T-cell (primary cell): ENCODE measurements at places on chromosomes 12 and 14.
A peak's percentile ranks its signal among the peaks of the same experiment; 100 is the strongest.

DNA sequence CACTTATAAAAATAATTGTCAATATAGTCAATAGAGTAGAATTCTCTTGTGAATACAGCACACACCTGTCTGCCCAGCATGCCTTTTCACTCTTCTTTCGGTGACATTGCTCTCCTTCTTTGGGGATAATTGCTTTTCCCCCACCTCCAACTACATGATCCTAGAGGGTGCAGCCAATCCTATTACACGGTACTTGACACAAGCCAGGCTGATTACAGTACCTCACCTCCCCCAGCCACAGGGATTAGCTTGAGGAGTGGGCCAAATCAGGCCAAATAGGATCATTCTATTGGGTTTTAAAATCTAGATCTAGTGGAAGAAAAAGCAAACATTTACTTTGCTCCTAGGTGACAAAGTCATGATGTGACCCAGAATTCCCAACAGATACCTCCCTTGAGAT, 16.8 kb upstream of the NFYB start:
- DNase-seq, result no peak

GRCh38 chr14:39276005-39276404, 42.3 kb downstream of the MIA2 start:
- no peak for DNase-seq

- DNase-seq, result no peak
Measured at GRCh38 chr14:59633486-59633885, 56.9 kb upstream of the CCDC175 start.

DNA sequence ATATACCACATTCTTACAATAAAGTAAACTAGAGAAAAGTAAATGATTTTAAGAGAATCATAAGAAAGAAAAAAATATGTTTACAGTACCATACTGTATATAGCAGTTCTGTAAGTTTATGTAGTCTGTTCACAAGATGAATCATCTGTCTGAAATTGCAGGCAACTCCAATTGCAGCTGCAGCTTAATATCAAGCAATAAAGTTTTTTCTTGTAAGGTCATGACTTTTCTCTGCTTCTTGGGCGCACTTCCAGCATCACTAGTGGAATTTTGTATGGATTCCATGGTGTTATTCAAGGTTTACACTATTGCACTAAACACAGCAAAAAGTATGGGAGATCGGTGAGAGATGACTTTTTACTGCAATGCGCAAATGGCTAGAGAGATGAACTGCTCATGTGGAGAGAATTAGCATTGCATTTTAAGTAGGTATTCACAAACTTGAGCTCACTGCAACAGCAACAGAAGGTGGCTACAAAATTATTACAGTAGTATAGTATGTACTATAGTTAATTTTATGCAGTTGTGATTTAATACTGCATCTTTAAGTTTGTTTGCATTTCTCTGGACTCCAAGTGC, 445.4 kb upstream of the OR4E1 start:
- no peak for DNase-seq

GRCh38 chr12:26360062-26360461, 164.7 kb downstream of the SSPN start:
- DNase-seq, result no peak

DNA sequence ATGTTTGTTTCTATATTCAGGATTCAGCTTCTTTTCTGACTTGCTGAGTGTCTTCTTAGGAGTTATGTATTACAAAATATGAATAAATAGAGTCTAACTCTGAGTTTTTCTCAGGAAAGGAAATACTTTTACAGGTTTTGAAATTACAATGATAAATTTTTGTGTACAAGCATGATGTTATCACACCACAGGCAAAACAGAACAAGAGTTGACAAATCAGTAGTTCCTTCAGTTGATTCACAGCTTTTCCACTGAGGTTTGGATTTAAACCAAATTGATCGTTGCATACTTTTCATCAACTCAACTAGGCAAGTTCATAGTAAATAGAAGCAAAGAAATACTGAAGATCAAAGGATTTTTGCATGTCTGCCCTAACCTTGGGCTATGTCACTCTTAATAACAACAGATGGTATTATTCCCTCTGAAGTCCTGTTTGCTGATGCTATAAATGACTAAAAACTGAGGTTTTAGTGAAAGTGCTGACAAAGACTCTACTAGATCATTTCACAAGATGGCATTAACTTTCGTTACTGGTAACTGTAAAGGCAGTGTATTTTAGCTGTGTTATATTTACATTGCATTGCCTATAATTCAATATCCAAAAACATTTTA, 520.2 kb downstream of the FLRT2 start:
- no peak for DNase-seq

DNA sequence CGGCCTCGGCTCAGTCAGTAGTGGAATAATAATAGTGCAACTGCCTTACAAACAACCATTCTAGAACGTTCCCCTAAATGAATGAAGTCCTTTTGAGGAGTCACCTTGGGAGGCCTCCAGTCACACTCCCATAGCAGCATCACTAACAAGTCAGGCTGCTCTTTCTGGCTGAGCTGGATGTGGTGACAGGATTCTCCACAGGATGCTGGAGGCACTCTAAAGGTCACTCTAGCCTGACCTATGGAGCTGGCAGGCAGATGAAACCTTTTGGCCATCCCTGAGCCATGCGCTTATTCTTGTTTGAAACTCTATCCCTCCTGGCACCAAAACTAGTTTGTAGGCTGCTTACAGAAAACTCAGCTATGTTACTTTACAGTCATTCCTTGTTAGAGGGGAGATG, 17.9 kb upstream of the TFCP2 start:
- DNase-seq, result no peak

- DNase-seq, result no peak
Measured at GRCh38 chr12:40382217-40382616, 157.4 kb downstream of the LRRK2 start.

- no peak for DNase-seq
Measured at GRCh38 chr14:100281286-100282082, 24.8 kb downstream of the SLC25A29 start.

- no peak for DNase-seq
Measured at GRCh38 chr14:77018785-77019184, 9.7 kb downstream of the IRF2BPL start.

GRCh38 chr12:53660041-53660440, 15.8 kb downstream of the ATP5MC2 start:
- DNase-seq, result no peak

DNA sequence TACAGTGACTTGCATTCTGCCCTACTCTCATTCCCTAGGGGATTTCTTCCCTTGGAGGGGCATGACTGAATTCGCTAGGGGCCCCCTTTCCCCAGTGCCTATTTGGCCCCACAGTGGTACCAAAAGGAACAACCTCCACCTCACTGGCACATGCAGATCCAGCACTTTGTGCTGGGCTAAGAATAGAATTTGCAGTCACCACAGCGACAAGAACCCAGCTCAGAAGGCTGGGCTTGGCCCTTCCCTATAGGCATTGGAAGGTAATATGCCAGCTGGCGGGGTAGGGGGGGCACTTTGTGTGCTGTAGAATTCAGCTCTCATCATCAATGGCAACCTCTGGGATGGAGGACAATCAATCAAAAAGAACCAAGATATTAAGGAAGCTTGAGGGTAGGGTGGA, 13.9 kb downstream of the BAZ2A start:
- DNase-seq, result no peak

- DNase-seq, result no peak
Measured at GRCh38 chr14:64095620-64096019, 198.6 kb downstream of the ESR2 start.

DNA sequence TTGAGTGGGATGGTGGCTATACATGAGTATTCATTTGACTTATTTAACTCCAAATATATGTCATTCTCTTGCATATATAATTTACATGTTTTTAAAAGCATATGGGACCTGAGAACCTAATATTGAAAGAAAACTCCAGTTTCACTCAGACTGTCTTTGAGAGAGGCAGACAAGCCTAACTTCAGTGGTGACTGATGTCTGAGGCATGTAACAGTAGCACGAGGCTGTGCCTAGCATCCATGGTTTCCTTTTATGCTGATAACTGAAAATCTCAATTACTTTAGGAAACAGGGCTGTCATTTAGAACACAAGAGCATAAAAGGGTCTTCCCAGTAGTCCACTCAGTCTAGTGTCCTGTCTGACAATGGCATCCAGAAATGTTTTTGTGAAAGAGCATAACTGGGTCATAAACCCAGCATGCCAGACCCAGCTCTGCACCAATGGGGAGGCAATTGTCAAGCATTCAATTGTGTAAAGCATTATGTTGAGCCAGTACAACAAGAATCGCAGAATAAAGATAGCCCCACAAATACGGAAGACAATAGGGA, 24.3 kb downstream of the MAPK1IP1L start:
- DNase-seq, result no peak

DNA sequence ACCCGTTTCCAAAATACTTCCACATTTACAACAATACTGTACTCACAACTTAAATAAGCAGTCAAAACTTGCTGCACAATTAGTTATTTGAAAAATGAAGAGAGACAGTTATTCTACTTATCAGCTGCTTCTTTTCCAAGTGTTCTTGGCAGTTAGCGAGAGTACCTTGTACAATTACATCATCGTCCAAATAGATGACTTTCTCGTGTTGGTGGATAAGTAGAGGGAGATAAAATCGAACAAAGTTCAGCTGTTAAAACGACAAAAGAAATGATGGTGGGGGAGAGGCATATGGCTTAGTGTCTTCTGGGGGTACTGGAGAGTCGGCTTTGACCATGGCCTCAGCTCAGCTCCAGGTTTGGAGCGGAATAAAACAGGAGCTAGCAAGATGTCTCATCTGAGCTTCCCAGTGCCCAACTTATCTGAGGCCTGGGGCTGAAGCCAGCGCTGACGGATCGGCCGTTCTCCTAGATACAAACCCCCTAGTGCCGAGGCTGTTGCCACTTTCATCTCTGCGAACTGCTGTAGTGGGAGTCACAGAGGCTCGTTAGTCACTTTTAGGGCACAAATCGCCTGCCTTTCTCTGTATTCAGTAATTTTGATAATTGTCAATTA, 31.7 kb downstream of the TDG start:
- no peak for DNase-seq

GRCh38 chr14:100962494-100962893, 59.0 kb upstream of the RTL1 start:
- DNase-seq, result no peak

- no peak for DNase-seq
Measured at GRCh38 chr14:25017562-25017961, 32.4 kb downstream of the STXBP6 start.

GRCh38 chr14:55588259-55588699, 8.3 kb downstream of the KTN1 start:
- DNase-seq, result no peak

DNA sequence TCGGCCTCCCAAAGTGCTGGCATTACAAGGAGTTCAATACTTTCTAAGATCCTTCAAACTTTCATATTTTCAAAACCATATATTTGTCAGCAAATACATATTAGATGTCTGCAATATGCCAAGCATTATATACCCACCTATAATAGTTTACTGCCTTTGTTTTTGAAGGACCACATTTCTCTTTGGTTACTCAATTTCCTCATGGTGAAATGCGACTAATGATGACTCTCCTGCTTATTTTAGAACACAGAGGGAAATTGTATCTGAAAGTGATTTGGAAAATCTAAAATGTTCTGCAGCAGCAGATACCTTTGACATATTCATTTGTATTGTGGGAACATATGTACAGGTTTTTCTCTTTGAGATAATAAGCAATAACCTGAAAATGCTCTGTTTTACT, 2.7 kb upstream of the CNTN1 start:
- no peak for DNase-seq

- DNase-seq, result no peak
Measured at GRCh38 chr12:74725154-74725553, 187.5 kb downstream of the ATXN7L3B start.

GRCh38 chr14:32318087-32318795, 10.9 kb upstream of the AKAP6 start:
- no peak for DNase-seq

GRCh38 chr14:28116716-28117115, 649.9 kb upstream of the FOXG1 start:
- DNase-seq, result no peak

DNA sequence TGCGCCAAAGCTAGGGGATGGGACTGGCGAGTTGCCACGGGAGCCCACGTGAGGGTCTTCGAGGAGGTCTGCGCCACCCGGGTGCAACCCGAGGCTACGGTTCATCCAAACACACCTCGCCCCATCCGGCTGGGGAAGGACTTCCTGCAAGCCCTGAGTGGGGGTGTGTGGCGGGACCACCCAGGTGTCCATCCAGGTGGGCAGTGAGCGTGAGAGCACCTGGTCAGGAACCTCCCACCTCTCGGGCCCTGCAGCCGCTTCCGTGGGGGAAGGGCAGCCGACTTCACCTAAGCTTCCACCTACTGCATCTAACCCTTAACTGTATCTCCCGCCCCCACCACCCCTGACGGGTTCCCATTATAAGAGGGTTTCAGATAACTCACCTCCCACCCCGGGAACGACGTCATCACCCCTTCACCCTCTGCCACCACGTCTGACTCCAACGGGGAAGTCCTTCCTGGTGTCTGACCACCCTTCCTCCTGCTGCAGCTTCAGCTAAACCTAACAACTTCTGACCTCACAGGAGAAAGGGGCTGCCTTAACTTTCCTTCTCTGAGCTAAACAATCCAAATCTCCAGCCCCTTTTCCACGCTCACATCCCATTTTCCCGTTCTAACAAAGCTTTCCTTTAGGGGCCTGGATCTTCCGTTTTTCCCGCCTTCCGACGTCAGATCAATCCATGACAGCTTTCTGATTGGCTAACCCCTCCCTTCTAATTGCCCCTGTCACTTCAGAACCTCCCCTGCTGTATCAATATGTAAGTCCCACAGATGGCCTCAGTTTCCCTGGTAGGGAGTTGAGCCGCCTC, 27.4 kb upstream of the SMUG1 start:
- peak; percentile 19 for DNase-seq

GRCh38 chr14:48586099-48586498, 910.7 kb upstream of the MDGA2 start:
- DNase-seq, result no peak

DNA sequence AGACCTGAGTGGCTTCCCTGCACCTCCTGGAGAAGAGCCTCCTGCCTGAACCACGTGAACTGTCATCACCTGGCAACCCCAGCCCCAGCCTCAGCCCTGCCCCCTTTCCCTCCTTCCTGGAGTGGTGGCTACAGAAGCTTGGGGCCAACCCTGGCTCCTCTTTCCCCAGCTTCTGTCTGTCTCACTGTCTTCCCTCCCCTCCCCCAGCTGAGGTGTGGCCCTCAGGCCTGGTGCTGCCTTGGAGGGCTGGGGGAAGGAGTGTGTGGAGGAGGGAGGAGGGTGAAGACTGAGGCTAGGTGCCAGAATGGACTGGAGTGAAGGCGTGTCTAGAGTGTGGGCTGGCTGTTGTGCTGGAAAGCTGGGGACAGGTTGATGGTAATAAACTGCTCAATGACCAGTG, 9.7 kb downstream of the NFATC4 start:
- no peak for DNase-seq

DNA sequence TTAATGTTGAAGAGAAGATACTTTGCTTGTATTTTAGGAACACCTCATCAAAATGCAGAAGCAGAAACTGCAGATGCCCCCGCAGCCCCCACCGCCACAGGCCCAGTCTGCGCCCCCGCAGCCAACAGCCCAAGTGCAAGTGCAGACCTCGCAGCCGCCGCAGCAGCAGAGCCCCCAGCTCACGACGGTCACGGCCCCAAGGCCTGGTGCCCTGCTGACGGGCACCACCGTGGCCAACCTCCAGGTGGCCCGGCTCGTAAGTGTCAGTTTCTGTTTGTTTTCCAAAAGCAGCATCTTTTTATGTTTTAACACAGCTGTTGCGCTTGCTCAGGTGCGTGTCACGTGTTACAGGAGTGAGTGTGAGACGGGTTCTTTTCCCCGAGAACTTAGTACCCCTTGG, 79.5 kb downstream of the DDX51 start:
- no peak for DNase-seq
